ENCODE measurements at places on chromosomes 3 and 15.

DNA sequence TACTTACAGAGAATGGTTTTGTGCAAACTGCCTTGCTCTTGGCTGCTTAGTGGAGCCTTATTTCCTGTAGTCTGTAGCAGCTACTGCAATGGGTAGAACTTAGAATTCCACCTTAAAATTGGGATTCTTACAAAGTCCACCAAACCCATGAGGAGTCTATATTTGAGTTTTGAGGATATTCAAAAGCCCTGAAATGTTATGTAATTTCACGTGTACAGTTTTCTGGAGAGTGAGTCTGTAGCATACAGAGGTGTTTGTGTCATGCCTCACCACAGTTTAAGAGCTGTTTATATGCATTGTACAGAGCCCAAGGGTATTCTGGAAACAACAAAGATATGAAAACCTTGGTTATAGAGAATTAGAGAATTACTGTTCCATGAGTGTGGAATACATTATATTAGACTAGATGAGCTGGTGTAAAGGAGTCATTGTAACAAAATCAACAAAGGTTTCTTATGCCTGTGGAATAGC is 114.4 kb downstream of the MBNL1 start:
- DNase-seq = no peak

GRCh38 chr15:74378848-74379247 is 11.4 kb upstream of the CYP11A1 start:
- DNase-seq = peak; percentile 65

DNA sequence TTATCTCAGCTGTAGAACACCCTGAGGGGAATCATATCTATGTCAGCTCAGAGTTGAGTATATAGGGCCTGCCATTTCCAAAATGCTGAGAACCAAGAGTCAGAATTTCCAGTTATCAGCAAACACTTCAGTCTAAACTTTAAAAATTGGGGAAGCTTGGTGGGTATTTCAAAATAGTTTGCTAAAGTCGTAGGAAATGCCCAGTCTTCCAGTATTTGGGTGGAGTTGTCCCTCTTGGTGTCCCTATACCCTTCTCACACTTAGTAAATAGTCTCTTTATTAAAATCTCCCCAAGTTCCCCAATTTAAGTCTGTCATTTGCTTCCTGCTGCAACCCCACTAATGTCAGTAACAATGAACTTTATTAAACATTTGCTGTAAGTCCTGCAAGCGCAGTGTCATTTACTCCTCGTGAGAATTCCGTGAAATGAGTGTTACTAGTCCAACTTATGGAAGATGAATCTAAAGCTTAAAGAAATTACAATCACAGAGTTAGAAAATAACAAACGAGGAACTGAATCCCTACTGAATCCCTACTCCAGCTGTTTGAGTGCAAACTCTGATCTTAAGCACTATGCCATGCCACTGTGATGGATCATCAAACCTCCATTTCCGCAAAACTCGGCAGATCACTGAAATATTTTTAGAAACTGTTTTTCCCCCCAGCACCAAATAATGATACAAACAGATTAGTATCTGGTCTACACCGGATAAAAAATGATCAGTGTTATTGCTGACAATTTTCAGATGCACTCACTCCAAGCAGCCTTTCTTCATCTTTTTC is 341.7 kb upstream of the PROK2 start:
- DNase-seq = peak; percentile 68

GRCh38 chr15:64503197-64503596 is 42.8 kb downstream of the ZNF609 start:
- peak; percentile 72 for DNase-seq

- DNase-seq = peak; percentile 6
Measured at GRCh38 chr3:151085889-151086483, 522 bp downstream of the MED12L start.

DNA sequence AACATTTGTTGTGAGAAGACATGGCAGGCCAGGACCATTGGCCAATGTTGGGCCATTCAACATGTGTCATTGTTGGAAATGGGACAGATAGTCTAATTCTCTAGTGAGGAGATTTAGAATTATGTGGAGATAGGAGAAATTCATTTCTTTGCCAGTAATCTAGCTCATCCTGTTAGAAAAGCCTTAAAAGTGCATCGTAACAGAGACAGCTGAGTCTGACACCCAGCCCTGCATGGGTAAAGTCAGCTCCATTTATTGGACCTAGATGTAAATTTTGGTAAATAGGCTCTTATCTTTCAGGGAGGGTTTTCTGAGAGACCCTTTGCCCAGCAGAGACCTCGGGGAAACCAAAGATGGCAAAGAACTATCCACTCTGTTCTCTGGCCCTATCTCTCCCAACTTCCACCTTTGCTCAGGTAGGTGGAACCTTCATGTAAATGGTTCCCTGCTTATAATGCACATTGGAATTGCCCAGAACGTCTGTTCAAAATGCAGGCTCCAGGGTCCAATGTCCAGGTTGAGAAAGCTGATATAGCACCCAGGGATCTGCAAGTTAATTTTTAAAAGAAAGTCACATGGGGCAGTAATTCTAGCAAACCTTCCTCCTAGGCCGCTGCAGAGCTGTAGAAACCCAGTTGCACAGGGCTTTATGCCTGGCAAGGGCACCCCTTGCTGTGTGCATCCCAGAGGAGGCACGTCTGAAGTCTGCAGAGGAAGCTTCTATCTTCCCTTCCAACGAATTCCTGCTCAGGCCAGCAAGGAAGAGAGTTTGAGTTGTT is 365.9 kb upstream of the PROK2 start:
- no peak for DNase-seq

DNA sequence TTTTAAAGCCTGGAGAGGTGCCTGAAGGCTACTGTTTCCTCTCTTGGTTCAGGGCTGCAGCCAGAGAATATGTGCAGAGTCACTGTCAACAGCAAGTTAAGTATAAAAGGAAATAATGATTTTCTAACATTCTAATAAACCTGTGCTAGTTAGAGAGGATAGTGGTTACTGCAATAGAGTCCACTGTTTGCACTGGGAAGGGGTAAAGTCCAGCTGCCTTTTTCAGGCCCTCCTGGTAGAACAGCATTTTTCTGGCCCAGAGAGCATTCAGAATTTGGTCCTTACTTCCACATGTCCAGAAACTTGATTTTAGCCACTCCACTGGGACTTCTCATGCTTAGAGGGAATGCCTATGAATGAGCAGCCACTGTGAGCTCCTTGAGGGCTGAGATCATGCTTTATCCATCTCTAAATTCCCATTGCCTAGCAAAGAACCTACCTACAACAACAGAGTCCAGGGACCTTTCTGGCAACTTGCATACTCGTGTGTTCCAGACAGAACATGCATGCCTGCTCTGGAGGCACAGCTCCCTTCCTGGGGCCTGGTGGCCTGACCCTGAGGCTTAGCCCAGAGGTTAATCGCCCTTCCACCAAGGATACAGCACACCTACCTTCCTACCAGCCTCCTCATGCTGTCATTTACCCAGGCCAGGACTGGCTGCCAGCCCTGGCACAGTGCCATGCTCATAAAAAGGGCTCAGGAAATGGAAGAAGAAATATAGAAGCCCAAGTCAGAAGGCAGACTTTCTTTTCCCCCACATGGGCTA is 50.3 kb upstream of the ATP13A3 start:
- DNase-seq = no peak

DNA sequence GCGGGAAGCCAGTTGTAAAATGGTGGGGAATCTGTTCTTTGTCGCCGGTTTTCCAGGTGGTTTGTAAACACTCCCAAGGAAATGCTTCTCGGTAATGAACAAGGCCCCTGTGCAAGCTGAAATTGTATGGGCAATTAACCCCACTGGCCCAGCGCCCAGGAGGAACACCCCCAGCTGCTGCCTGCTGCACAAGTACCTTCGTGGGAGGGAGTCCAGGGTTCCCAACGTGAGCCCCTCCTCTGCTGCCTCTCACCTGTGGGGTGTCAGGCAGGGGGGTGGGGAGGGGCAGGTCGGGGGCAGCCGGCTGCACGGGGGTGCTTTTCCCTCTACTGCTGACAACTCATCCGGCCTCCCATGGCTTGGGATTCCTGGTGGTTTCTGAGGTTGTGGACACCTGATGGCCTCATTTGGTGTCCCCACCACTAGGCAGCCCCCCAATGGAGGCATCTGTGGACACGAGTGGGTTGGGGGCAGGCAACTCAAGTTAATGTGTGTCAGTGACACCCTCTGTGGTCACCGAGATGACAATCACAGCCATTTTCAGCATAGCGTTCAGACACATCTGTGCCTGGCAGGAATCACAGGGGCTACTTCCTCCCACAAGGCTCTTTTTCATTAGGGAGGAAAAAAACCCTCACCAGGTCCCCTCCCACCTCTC is 35.6 kb upstream of the PRR23E start:
- DNase-seq = no peak

DNA sequence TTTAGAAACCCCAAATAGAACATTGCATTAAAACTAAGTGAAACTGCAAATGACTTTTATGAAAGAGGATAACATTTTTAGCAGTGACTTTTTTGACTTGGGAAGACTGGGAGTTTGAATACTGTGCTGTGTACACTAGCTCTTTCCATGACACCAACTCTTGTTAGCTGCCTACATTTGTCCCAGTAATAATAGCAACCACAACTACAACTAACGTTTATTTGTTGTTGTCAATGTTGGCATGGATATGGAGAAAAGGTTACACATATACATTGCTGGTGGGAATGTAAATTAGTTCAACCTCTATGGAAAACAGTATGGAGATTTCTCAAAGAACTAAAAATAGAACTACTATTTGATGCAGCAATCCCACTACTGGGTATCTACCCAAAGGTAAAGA is 329.6 kb upstream of the ADAMTS9 start:
- no peak for DNase-seq

DNA sequence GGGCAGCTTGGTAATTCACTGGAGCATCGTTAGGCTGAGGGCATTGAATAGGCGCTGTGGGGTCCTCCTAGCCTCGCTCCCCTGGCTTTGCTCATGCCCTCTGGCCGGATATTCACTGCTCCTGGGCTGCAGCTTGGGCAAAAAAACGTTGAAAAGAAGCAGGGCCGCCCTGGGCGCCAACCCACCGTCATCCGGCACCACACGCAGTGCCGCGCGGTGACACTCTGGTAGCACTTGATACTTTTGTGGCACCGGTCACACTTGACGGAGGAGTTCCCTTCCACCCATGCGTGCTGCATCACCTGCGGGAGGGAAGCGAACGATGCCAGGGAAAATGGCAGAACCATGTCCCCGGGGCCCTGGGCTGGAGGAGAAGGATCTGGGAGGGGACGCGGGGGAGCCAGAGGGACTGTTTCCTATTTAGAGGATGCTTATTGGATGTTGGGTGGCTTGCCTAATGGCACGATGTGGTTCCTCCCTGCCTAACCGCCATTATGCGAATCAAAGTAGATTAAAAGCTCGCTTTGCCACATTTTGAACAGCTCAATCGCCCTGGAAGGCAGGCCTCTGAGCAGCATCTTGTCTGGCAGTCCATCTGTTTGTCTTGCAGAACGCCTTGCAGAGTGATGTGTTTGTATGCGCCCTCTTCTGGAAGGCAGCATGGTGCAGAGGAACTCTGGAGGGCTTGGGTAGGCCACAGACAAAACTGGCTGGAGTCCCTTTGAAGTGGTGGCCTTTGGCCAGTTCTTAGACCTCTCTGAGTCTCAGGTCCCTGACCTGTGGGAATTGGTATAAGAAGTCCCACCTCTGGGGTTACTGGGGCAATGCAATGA is 93.2 kb downstream of the DGKG start:
- no peak for DNase-seq

Measured in fibroblast of skin of right biceps (primary cell).